Progenitor cell of endocrine pancreas (in vitro differentiated cells): ENCODE measurements at places on chromosomes 12 and 14. TPM values are rescaled to one million over a fixed set of nuclear protein-coding genes. Genes with fewer than 3 reads are reported as not detected.

PIWIL1 gene
- not detected in 2 replicates for total RNA-seq

SPATA7 gene
- total RNA-seq, result 32.5 and 32.7 TPM in 2 replicates

FSCB gene
- not detected in 2 replicates for total RNA-seq

SPTB gene
- 1.1 and 1.7 TPM in 2 replicates for total RNA-seq

BICDL1 gene
- 11.1 and 11.7 TPM in 2 replicates for total RNA-seq

RGS6 gene
- 4.7 and 5.1 TPM in 2 replicates for total RNA-seq

LRFN5 gene
- 0.46 and 0.87 TPM in 2 replicates for total RNA-seq

NRXN3 gene
- total RNA-seq, result 22.1 and 23.5 TPM in 2 replicates

GPX2 gene
- 11.0 and 13.9 TPM in 2 replicates for total RNA-seq

IFT43 gene
- total RNA-seq, result 45.1 and 52.1 TPM in 2 replicates

KLRB1 gene
- not detected in 2 replicates for total RNA-seq

ALX1 gene
- total RNA-seq, result 3.0 and 3.2 TPM in 2 replicates
